Neural progenitor cell (in vitro differentiated cells): ENCODE measurements at places on chromosomes 1 and 21.

DNA sequence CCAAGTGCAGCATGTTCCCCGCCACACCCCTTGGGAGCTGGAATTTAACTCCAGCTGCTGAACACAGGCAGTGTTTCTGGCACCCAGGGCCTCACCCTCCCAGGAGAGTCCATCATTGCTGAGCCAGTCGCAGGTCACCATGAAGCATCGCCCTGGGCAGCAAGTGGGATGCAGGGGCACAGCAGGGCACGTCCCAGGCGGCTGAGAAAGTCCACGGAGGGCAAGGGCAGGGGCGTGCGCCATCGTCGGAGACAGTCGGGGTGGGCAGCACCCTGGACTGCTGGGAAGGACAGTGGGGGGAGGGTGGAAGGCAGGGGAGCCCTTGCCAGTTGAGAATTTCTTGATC, 69.2 kb upstream of the PDE9A start:
- H3K4me1 ChIP-seq: peaks cover 6% of the 10 kb centered on the region
- H3K4me3 ChIP-seq: no peak overlapping the region
- no peaks in the 10 kb centered on the region for H3K36me3 ChIP-seq
- no peak for DNase-seq
- no peak overlapping the region for H3K27ac ChIP-seq
- H3K27me3 ChIP-seq: no peaks in the 10 kb centered on the region

DNA sequence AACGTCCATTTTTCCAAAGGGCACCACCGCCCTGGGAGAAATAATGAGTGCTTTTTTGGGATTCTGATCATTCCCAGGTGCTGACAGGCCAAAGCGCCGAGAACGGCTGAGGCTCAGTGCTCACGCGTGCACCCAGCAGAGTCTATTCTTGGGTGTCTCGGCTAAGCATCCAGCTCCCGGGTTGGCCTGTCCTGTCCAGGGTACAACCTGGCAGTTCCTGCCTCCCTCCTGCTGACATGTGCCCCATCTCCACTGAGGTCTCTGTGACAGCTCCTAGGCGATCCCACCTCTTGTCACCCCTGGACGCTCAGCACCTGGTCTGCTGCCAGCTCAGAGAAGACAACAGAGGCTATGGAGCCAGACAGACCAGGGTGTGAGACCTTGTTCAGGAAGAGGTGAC, 684.5 kb downstream of the PTPRU start:
- no peak for DNase-seq
- H3K36me3 ChIP-seq: no peaks in the 10 kb centered on the region
- H3K27ac ChIP-seq: no peak overlapping the region

DNA sequence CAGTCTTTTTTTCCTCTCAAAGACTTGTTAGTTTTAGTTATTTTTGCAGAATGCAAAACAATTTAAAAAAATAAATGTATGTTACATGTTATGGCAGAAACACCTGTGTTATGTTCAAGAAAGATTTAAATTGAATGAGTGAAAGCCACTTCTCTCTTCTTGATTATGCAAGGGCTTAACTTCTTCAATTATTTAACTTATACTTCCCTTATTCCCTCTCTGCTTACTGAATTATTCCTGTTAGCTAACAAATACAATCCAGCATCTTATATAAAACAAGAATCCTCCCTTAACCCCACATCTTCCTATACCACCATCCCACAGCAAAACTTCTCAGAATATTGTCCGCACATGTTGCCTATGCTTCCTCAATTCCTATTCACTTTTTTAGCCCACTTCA, 10.7 kb upstream of the FCER1A start:
- H3K4me1 ChIP-seq: no peaks in the 10 kb centered on the region
- peaks cover 3% of the 10 kb centered on the region for H3K36me3 ChIP-seq
- no peak for DNase-seq
- H3K27me3 ChIP-seq: no peaks in the 10 kb centered on the region
- no peak overlapping the region for H3K4me3 ChIP-seq

DNA sequence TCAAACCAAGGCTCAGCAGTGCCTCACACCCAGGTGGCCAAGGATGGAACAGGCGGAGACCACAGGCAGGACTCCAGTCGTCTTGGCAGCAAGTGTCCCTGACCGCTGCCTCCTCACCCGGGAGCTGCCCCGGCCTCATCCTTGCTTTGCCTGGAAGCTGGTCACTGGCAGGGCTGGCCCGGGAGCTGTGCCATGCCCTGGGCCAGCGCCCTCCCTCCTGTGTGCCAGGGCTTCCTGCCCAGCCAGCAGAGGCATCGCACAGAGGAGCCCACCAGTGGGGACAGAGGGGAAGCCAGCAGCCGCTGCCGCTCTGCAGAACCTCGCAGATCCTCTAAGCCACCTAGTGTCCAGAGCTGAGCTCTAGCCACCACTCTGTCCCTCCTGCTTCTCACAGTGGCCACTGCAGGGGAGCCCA, 7.8 kb downstream of the CASZ1 start:
- no peaks in the 10 kb centered on the region for H3K36me3 ChIP-seq
- peaks cover 14% of the 10 kb centered on the region for H3K27me3 ChIP-seq
- peak; percentile 73 for DNase-seq
- H3K4me3 ChIP-seq: no peak overlapping the region
- no peak overlapping the region for H3K27ac ChIP-seq

DNA sequence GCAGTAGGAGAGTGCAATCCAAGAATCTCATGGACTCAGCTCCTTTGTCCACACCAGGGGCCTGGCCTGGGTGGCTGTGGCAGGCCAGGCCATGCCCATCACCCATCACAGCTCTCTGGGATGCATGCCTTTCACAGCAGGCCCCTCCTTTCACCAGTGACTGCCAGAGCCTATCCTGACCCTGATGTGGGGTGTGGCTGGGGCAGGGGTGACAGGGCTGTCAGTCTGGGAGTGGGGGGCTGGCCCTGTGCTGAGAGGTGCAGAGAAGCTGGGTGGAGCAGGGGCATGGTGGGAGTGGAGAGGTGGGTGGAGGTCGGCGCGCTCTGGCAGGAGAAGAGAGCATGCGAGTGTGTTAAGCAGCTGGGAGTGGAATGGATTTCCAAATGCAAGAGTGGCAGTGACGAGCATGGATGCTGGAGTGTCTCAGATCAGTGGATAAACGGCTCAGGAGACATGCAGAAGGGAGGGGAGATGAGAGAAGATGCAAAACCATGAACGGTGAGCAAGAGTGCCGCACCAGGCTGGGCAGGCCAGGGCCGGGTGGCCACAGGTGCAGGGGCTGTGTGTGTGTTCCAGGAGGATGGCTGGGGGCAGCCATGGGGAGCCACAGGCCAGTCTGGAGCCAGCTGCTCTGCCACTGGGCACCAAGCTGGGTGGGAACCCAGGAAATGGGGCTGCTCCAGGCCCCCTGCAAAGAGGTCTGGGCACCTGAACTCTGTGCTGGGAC, 39.6 kb upstream of the EDN2 start:
- DNase-seq: no peak
- H3K27ac ChIP-seq: no peak overlapping the region
- no peaks in the 10 kb centered on the region for H3K27me3 ChIP-seq
- no peaks in the 10 kb centered on the region for H3K36me3 ChIP-seq

DNA sequence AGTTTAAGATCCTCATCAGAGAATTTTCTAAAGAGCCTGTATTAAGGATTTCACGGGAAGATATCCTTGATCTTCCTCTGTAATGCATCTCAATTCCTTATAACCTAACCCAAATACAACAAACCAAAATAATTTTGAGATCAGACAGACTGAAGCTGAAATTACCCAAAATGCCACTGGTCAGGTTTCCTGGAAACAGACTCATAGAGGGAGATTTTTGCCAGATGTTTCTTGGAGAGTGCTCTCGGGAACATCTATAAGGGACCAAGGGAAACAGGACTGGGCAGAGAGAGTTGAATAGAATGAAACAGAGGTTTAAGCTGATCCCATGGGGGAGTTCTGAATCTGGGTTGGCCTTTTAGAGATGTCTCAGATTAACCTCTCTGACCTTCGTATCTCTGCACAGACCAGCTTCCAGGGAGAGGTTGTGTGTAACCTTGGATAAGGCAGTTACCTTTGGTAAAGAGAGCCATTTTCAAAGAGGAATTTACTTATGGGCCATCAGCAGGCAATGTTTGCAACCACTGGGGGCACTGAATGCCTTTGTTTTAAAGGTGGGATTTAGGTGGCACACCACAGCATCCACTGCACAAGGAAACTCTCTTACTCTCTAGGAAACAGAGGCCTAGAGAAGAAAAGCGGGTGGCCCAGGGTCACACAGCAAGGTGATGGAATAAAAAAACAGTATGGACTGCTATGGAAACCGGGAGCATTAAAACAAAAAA, 130.8 kb upstream of the SGIP1 start:
- no peaks in the 10 kb centered on the region for H3K27me3 ChIP-seq
- no peaks in the 10 kb centered on the region for H3K4me1 ChIP-seq
- no peaks in the 10 kb centered on the region for H3K36me3 ChIP-seq

GRCh38 chr1:179814546-179814838, 63.1 kb downstream of the TOR1AIP2 start:
- no peak for DNase-seq
- H3K4me3 ChIP-seq: peak overlapping the region; percentile 58
- H3K4me1 ChIP-seq: peaks cover 12% of the 10 kb centered on the region

DNA sequence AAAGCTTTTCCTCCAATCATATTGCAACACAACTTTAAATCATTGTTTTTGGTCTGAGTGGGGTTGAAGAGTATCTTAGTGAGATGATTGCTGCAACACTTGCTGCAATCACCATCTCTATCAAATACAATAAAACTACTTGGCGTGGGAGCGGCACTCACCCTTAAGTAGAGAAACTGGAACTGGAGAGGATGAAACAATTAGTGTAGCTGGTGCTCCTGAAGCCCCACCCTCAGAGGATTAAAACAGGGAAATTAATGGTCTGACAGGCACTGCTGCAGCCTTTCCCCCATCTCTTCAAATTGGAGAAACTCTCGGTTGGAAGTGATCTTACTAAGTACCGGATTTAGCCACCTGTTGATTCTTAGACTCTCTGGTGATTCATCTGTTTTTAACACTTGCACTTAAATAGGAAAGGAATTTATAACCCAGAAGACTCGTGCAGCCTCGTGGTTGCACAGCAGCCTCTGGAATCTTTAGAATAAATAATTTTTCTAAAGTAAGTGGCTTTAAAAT, 80.5 kb upstream of the KIF26B start:
- peak; percentile 69 for DNase-seq
- no peak overlapping the region for H3K27ac ChIP-seq
- H3K27me3 ChIP-seq: no peaks in the 10 kb centered on the region
- no peaks in the 10 kb centered on the region for H3K36me3 ChIP-seq

- H3K4me1 ChIP-seq: peaks cover 12% of the 10 kb centered on the region
- peak; percentile 18 for DNase-seq
- no peak overlapping the region for H3K27ac ChIP-seq
Measured at GRCh38 chr1:167926486-167926997, 9.9 kb upstream of the DCAF6 start.

DNA sequence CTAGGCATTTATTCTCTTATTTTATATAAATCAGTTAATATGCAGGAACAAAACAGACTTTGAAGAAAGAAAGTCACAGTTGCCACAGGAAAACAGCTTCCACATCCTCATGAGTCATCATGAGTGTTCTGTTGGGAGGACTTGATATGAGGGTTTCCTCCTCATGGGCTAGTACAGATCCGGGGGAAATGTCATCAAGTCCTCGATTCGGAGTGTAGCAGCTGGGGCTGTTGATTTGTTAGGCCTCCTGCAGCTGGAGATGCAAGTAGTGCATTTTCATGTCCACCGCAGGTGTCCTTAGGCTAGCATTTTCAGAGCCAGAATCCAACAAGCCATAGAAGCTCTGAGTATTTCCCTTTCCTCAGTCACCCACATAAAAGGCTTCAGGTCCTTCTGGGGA, 36.7 kb downstream of the ADAM30 start:
- no peaks in the 10 kb centered on the region for H3K36me3 ChIP-seq
- H3K27me3 ChIP-seq: peaks cover 7% of the 10 kb centered on the region

DNA sequence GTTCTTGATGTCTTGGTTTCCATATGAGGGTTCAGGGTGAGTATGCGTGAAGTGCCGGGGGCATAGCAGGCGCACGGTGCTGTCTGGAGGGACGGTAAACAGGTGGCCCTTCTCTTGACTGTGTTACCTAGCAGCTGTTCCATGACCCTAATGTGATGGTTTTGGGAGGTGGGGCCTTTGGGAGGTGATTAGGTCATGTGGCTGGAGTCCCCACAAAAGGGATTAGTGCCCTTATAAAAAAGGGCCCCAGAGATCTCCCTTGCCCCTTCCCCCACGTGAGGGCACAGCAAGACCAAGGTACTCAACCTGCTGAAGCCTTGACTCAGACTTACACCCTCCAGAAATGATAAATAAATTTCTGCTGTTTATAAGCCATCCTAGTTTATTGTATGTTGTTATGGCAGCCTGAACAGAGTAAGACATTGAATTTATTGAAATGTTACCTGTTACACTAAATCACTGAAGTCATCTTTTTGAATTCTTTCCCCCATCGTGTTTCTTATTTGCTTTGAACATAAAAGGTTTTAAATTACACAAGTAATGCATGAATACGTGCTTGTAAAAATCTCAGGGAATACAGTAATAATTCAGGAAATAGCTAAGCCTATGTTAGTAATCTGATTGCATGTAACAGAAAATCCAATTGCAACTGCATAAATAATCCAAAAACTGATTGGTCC, 15.6 kb downstream of the TRAPPC10 start:
- DNase-seq: no peak
- no peak overlapping the region for H3K4me3 ChIP-seq
- no peaks in the 10 kb centered on the region for H3K27me3 ChIP-seq
- H3K27ac ChIP-seq: no peak overlapping the region
- peaks cover 19% of the 10 kb centered on the region for H3K4me1 ChIP-seq
- no peaks in the 10 kb centered on the region for H3K36me3 ChIP-seq

DNA sequence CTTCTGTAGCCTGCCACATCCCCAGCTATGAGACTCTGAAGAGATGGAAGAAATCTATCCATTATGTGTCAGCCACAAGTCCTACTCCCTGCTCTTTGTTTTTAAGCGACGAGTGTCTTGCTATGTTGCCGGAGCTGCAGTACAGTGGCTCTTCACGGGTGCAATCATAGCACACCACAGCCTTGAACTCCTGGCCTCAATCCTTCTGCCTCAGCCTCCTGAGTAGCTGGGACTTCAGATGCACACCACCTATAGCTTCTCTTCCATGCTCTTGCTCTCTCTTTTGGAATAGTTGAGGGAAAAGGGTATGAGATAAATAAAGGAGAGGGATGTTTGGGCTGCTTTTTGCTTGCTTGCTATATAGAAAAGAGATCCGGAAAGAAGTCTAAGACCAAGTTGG, 1.6 kb downstream of the TUFT1 start:
- H3K27me3 ChIP-seq: no peaks in the 10 kb centered on the region
- peak overlapping the region; percentile 81 for H3K4me3 ChIP-seq
- H3K27ac ChIP-seq: no peak overlapping the region
- H3K36me3 ChIP-seq: no peaks in the 10 kb centered on the region

- H3K4me3 ChIP-seq: no peak overlapping the region
- no peak overlapping the region for H3K27ac ChIP-seq
- H3K4me1 ChIP-seq: peaks cover 13% of the 10 kb centered on the region
- no peaks in the 10 kb centered on the region for H3K27me3 ChIP-seq
- H3K36me3 ChIP-seq: no peaks in the 10 kb centered on the region
Measured at GRCh38 chr1:32989160-32990050, 24.8 kb upstream of the RNF19B start.
